ENCODE measurements at places on chromosomes 1 and 21.

DNA sequence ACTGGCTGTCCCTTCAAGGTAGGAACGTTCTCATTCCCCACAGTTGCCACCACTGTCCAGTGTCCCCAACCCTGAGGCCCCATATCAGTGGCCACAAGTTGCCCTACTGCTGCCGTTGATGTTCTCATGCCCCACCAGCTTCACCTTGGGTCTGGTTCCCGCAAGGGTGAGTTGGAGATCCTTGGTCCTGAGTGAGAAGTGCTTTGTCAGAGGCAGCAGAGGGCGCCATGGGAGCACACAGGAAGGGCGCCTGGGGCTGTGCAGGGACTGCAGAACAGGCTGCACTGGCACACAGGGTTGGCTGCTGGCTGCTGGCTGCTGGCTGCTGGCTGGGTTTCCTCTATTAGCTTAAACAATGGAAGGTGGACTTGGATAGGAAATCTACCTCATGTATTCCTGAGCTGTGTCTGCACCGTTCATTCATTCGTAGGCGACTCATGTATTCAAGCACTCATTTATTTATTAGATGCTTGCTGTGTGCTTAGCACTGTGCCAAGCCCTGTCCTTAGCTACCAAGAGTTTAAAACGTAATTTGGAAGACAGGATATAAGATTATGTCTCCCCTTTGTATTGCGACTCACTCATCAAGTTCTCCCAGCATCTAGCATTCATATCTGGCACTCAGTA, 2.1 kb upstream of the S100A9 start:
- DNase-seq, result no peak

DNA sequence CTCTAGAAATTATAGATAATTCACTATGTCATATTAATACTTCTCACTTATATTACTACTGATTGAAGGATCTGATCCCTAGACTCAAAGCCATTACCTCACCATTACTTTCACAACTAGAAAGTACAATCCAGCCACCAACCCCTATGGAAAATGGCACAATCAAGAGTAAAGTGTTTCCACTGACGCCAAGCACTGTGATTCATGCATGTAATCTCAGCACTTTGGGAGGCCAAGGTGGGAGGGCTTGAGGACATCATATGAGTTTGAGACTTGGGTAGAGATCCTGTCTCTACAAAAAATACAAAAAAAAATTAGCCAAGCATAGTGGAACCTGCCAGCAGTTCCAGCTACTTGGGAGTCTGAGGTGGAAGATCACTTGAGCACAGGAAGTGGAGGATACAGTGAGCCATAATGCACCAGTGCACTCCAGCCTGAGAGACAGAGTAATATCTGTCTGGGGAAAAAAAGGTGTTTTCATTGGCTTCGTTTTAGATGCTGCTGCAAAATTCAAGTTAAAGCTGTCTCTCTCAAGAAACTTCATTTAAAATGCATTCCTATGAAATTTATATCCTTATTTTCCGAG, 126.5 kb downstream of the AKT3 start:
- no peak for DNase-seq

- no peak for DNase-seq
Observed at GRCh38 chr1:107415241-107415640, 274.4 kb downstream of the NTNG1 start.

DNA sequence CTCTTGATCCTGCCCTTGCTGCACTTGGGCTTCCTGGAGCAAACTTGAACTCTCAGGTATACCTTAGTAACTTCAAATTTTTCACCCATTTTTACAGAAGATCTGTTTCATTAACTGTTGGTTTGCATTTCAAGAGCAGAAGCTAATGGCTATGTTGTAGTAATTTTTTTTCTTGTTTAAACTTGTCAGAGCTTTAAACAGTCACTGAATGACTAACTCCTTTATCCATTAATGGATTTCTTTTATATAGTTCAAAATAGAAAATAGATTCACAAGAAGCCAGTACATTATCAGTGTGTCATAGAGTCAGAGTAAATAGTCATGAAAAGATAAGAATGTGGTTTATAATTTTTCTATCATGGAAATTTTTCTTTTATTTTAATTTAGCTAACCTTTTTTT, 13.6 kb downstream of the SRSF11 start:
- DNase-seq, result no peak

- DNase-seq, result no peak
Observed at GRCh38 chr1:240906477-240906876, 294.5 kb upstream of the GREM2 start.

DNA sequence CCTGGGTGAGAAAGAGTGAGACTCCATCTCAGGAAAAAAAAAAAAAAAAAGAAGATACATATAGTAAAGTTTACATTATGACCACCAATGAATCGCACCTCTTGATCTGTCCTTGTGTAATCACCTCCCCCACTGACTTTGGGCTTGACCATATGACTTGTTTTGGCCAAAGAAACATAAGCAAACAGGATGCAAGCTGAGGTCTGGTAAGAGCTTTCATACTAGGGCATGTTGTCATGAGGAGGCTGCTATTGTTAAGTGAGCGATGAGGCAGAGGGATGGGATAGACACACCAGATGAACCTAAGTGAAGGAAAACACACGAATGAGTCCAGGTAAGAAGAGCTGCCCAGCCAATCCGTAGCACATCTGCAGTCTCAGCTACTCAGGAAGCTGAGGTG, 10.7 kb downstream of the ENAH start:
- no peak for DNase-seq

DNA sequence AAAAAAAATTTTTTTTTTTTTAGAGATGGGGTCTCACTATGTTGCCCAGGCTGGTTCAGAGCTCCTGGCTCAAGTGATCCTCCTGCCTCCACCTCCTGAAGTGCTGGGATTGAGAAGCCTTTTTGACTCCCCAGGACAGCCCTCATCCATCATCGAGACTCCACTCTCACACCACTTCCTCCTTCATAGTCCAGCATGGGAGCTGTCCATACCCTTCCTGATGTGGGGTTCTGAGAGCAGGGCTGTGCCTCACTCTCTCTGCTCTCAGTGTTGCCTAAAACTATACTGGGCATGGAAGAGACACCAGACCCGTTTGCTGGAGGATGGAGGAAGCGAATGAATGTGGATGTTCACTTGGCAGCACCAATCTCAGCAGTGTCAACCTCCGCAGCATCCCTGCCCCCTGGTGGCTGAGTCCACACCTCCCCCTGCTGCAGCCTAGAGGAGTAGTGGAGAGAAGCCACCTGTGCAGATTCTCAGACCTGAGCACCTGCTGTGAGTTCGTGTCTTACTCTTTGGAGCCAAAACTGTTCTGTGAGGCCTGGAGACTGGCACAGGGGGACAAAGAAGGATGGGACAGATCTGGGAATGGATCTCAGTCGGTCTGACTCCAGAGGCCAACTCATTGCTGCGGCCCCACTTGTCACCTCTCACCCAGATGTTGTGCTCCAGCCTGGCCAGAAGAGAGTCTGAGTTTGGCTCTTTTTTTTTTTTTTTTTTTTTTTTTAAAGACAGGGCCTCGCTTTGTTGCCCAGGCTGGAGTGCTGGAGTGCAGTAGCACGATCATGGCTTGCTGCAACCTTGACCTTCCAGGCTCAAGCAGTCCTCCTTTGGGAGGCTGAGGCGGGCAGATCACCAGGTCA, 17.7 kb downstream of the TINAGL1 start:
- peak; percentile 25 for DNase-seq

DNA sequence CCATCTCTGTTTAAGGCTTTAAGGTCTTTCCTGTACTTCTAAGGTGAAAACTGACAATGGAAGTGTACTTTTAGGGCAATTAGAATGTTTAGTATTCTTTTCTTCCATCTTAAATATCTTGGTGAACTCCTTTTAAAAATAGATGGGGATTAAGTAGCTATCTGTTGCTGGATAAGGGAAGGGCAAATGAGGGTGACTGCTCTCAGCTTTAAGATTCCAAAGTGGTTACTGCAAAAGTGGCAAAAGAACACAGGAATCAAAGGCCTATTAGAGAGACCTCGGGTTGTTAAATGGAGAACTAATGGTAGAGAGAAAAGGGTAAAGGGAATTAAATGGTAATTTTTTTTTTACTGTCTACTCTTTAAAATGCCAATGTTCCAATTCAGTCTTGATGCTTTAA, 774.1 kb upstream of the B3GALT2 start:
- DNase-seq, result no peak

- no peak for DNase-seq
Observed at GRCh38 chr1:186308264-186309060, 66.6 kb downstream of the TPR start.

DNA sequence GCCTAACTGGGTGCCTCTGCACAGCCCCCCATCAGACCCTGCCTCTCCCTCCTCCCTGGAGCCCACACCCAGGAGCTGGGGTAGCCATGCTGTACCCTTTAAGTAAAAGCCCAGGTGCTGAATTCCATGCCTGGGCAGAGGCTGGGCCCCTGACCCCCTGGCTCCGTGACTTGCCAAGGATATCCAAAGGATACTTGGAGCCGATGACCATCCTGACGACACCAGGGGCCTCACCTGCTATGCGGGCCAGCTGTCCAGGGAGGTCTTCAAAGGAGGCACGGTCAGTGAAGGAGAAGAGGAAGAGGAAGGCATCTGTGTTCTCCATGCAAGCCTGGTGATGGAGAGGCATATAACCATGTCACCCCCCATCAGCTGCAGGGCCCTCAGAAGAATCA, 4.7 kb downstream of the CPLANE2 start:
- DNase-seq, result no peak

- DNase-seq, result no peak
Observed at GRCh38 chr1:162551969-162552683, 9.4 kb upstream of the UAP1 start.

GRCh38 chr1:148158341-148159003, 6.4 kb upstream of the NBPF11 start:
- DNase-seq, result no peak

DNA sequence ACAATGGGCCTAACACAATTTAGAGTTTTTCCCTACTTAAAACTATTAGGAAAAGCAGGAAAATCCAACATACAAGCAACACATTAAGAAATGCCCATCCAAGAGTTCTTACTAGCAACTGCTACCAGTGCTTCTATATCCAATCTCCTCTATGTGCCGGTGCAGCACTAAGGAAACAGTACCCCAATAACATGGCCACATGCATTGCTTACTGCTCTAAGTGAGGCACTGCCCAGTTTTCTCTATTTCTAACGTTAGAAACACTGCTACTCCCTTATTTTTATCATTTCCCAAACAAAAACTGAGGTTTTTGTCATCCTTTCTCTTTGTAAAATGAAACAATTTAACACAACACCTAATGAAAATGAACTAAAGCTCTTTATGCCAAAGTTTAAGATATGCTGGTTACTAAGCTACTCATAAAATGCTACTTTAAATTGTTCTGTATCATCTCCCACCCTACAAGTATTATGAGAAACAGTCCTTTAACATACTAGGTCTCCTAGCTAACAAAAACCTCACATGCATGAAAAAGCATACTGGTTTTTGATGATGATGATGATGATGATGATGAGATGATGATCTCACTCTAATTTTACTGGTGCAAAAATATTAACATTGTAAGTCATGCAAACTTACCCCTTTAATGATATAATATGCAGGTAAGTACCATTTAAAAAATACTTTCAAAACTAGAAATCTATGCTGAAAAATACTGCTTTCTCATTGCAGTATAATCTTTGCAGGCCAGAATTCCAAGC, 90.7 kb upstream of the TTC39A start:
- no peak for DNase-seq

- no peak for DNase-seq
Observed at GRCh38 chr1:43938892-43939587, 5.4 kb downstream of the ARTN start.

DNA sequence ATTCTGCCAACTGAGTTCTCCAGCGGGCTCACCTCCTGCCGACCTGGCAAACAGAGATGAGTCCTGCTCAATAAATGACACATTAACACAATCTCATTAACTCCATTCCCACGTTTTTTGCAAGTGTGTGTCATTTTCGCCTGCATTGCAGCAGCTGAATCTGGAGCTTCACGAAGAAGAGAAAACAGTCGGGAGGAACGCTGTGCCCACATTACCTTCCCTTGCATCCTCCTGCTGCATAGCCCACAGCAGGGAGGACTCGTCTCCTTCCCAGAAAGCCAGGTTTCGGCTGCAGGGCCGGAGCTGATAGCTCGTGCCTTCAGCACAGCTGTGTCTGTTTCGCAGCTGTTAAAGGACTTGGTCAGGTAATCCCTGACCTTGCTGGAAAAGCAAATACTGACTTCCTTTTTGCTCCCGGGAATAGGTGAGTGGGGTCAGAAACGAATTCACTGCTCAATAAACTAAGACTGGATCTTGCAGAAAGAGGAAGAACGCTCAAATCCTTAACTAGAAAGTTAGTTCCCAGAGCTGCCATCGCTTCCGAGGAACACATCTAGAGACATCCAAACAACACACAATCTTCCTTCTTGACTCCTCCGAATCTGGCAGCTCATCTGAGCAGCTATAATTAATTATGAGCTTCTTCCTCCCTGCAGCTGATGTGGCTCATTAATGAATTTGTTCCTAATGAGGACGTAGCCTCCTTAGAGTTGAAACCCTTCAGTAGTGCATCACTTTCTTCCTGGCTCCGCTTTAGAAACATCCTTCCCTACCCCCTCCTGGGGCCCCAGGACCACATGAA, 33.0 kb downstream of the KANK4 start:
- DNase-seq, result no peak

DNA sequence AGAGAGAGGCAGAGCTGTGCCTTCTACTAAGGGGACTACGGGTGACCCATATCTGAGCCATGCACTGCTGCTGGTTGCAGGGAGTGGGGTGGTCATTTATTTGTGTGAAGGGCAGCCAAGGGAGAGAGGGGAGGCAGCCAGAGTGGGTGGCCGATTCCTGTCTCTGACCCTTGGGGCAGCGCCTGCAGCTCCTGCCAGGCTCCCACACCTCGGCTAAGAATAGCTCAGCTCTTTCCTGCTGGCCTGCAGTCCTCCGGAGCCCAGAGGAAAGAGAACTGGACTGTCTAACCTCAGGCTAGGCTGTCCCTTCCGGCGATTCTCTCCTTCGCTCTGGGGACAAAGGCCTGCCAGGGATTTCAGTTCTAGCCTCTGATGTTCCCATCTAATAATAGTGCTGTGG, 11.6 kb upstream of the CD34 start:
- no peak for DNase-seq
